ENCODE measurements at places on chromosomes 6 and 20.

GRCh38 chr20:14384416-14385175 is 47.2 kb upstream of the FLRT3 start:
- no peak for DNase-seq

GRCh38 chr6:158418501-158418900 is 106.2 kb downstream of the TULP4 start:
- no peak for DNase-seq

- DNase-seq = no peak
Measured at GRCh38 chr6:136784910-136785746, 7.1 kb downstream of the MAP3K5 start.

GRCh38 chr6:45837541-45838200 is 178.0 kb downstream of the CLIC5 start:
- DNase-seq = no peak

- DNase-seq = no peak
Measured at GRCh38 chr6:167764215-167764614, 62.5 kb upstream of the AFDN start.

Data from putamen (tissue), 1 donor.